Mammary epithelial cell (primary cell): ENCODE measurements at places on chromosomes 7 and 10. TPM values are rescaled to one million over a fixed set of nuclear protein-coding genes. Genes with fewer than 3 reads are reported as not detected.

Gene CCDC146
- 0.48 TPM for polyA plus RNA-seq

DNA sequence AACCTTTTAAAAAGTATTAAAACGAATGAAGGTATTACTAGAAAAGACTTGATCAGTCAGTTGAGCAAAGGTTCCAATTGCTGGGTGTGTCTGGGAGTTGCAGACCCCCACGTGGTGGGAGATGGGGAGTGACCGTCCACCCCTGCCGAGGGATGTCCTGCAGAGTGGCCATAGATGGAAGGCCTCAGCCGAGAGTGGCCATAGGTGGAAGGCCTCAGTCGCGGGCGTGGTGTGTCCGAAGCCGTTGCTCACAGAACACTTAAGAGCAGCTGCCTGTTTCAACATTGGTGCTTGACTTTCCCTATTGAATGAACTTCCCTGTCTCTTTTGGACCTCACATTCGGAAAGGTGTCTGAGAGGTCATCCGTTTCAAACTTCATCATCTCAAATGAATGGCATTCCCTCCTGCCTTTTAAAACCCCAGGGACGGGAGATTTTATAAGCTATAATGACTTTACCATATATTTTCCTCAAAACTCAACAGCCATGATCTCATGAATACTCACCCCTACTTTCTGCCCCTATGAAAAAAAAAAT, 69.4 kb downstream of the CAMK1D start:
- no peak for DNase-seq

- DNase-seq, result no peak
Observed at GRCh38 chr7:157807510-157807909, 470.7 kb downstream of the DNAJB6 start.

GRCh38 chr7:156446990-156447389, 193.6 kb upstream of the RNF32 start:
- no peak for DNase-seq

GRCh38 chr10:49222170-49222569, 34.0 kb upstream of the TMEM273 start:
- DNase-seq, result no peak

- no peak for DNase-seq
Observed at GRCh38 chr7:17067691-17068090, 185.9 kb upstream of the AGR3 start.

Gene MYL10
- polyA plus RNA-seq, result not detected

Gene GPNMB
- polyA plus RNA-seq, result 5.1 TPM

Gene PIK3AP1
- polyA plus RNA-seq, result not detected

Gene SH2D4B
- polyA plus RNA-seq, result 0.02 TPM

Gene DGKB
- polyA plus RNA-seq, result not detected

Gene TMEM229A
- polyA plus RNA-seq, result not detected

GRCh38 chr7:80312139-80312661, 177.6 kb downstream of the GNAI1 start:
- peak; percentile 78 for DNase-seq

GRCh38 chr10:79308969-79309665, 38.2 kb upstream of the PPIF start:
- DNase-seq, result no peak

GRCh38 chr10:99369551-99369950, 40.4 kb downstream of the CNNM1 start:
- no peak for DNase-seq

DNA sequence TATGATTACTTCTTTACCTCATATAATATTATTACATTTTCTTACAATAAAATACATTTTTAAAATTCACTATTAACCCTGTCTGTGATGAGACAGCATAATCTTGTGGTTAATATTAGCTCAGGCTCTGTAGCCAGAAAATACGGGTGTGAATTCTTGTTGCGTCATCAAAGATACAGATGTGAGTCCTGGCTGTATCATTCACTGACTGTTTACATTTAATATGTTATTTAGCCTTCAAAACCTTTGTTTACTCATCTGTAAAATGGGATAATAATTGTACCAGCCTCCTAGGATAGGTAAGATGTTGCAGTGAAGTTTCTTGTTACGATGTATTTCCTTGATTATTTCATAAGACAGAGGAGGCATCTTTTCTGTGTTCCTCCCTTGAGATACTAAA, 184.7 kb upstream of the PRPS1L1 start:
- no peak for DNase-seq

DNA sequence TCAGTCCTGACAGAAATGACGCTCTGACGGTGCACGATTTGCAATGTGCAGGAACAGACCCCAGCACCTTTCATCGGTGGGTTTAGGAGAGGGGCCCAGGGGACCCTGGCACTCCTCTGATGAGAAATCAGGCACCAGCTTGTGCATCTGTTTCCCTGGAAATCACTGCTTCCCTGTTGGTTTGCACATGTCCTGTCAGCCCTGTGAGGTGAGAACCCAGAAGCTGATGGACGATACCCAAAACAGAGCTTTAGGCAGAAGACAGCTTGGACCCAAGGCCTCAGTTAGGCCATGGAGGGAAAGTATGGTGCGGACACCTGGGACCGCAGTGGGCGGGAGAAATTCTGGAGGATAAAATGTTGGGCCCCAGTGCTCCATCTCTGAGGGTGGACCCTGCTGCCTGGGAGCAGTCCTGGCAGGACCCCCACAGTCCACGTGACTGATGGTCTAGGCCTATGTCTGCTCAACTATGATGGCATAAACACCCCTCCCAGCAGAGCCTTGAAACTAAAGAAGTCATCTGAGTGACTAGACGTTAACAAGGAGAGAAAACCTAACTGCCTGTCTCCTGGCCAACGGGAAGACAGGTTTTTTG, 242.8 kb downstream of the PTPRN2 start:
- no peak for DNase-seq

GRCh38 chr7:152894295-152895170, 135.0 kb downstream of the ACTR3B start:
- no peak for DNase-seq

GRCh38 chr7:106420736-106421135, 136.0 kb upstream of the NAMPT start:
- no peak for DNase-seq

GRCh38 chr7:33998476-33998875, 93.1 kb downstream of the BMPER start:
- no peak for DNase-seq

Gene KDM7A
- polyA plus RNA-seq, result 2.1 TPM

DNA sequence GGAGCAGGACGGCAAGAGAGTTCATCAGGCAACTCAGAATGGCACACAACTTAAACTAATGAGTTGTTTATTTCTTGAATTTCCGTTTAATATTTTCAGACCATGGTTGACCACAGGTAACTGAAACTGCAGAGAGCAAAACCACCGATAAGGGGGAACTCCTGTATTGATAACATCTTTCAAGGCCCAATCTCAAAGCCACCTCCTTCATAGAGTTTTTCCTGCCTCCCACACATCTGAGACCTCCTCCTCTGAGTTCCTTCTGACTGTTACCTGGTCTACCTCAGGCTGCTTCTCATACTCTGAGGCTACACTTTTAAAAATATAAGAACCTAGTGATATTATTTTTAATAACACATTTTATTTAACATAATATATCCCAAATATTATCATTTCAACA, 341.5 kb upstream of the NPVF start:
- DNase-seq, result no peak

DNA sequence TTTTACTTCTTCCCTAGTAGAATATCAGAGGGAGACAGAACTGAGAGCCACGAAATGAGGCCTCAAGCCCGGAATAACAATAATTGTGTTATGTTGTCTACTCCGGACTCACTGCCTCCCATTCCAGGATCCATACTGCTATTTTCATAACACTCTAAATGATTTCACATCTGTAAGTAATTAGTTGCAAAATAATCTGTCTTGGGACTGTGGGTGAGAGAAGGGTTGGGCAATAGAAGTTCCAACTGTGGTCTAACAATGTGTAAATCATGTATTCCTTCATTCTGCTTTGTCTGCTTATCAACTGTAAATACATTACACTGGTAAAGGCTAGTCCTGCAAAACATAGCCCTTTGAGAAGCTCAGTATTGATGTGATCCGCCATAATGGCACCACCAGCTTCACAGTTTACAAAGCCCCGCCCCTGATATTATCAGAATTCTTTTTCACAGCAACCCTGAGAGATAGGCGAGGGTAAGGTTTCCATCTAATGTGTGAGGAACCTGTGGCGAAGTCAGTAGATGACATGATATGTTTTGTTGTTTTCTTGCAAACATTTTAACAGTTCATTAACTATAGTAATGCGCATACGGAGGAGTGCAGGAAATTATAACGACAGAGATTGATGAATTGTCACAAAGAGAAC, 265.7 kb upstream of the BMPER start:
- DNase-seq, result no peak

Gene NODAL
- polyA plus RNA-seq, result 0.41 TPM

GRCh38 chr10:15715619-15716227, 4.0 kb downstream of the ITGA8 start:
- DNase-seq, result no peak

GRCh38 chr10:21587391-21587790, 53.4 kb downstream of the MLLT10 start:
- no peak for DNase-seq

Gene IDI2
- not detected for polyA plus RNA-seq

DNA sequence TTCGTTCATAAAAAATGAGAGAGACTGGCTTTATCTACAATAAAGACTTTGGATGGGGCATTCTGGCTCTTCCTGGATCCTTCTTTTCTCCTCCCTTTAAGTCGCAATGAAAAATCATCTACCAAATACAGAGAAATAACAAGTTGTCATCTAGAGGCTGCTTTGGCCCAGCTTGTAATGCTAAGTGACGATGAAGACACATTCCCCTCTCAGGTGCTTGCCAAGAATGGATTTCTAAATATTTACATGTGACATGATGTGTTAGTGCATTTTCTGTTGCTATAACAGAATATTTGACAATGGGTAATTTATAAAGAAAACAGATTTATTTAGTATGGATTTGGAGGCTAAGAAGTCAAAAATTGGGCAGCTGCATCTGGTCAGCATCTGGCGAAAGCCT, 308.6 kb upstream of the NPVF start:
- no peak for DNase-seq

DNA sequence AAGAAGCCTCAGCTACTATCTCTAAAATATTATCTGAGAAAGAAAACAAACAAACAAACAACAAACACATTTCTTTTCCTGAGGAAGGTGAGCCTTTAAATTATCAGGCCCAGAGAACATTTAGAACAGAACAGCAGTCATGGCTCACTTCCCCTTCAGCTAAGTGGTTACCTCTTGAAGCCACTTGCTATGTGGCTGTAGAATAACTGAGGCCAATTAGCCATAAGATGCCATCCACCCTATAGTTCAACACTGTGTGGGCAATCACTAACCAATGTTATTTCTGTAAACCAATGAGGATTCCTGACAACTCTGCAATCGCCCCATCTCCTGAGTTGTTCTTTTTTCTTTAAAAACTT, 3.7 kb upstream of the UPP1 start:
- no peak for DNase-seq

Gene CTTNBP2
- polyA plus RNA-seq, result 1.1 TPM

Gene BTBD16
- polyA plus RNA-seq, result 0.14 TPM

Gene HOXA13
- polyA plus RNA-seq, result not detected

- no peak for DNase-seq
Observed at GRCh38 chr7:12601302-12601869, 30.9 kb downstream of the SCIN start.

GRCh38 chr10:93062514-93063143, 2.0 kb downstream of the CYP26C1 start:
- DNase-seq, result peak; percentile 48

DNA sequence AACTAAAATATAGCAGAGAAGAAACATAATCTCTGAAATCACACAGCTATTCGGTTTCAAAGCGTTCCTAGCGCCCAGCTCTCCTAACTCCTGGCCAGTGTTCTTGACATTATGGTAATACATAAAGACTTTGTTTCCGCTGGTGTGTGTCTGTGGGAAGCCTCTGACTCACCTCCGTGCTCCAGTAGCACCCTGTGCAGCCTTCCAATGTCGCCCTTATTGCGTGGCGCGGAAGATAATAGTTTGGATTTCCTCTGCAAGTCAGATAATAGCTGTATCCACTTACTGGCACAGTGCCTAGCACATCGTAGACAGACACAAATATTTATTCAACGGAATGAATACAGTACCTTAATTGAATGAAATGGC, 570 bp downstream of the BMS1 start:
- peak; percentile 50 for DNase-seq

Gene PLCE1
- polyA plus RNA-seq, result 0.01 TPM

GRCh38 chr7:44599222-44599621, 7.2 kb upstream of the OGDH start:
- DNase-seq, result no peak

DNA sequence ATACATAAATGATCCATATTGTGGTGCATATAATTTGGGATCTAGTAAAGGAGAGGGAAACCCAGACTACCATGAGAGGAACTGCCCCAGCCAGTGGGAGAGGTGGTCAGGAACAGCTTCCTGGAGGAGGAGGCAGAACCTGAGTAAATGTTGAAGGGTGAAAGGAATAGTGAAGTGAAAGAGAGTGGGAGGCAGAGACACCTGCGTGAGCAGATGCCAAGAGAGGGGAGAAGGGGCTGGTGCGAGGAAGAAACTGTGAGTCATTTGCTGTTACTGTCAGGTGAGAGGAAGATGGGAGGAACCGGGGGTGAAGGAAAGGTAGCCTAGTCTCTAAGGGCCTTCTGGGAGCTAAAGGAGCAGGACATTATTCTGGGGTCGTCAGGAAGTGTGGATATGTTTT, 294.8 kb downstream of the GRID1 start:
- no peak for DNase-seq

- DNase-seq, result peak; percentile 99
Observed at GRCh38 chr7:134613623-134614347, 32.9 kb upstream of the BPGM start.

DNA sequence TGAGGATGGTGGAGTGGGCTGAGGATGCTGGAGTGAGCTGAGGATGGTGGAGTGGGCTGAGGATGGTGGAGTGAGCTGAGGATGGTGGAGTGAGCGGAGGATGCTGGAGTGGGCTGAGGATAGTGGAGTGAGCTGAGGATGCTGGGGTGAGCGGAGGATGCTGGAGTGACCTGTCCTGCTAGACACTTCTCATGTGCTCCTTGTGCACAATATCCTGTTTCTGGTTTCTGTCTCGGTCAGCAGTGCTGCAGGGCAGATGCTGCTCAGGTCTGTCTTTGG, 29.2 kb downstream of the ANXA8 start:
- DNase-seq, result no peak

- DNase-seq, result no peak
Observed at GRCh38 chr10:31678575-31679516, 249.8 kb downstream of the ARHGAP12 start.

Gene ELFN1
- polyA plus RNA-seq, result 0.02 TPM

Gene MRC1
- polyA plus RNA-seq, result 0.01 TPM

- DNase-seq, result no peak
Observed at GRCh38 chr7:13839063-13839462, 150.4 kb downstream of the ETV1 start.

Gene FEZF1
- polyA plus RNA-seq, result not detected

- DNase-seq, result no peak
Observed at GRCh38 chr7:129257168-129257567, 32.3 kb downstream of the AHCYL2 start.

DNA sequence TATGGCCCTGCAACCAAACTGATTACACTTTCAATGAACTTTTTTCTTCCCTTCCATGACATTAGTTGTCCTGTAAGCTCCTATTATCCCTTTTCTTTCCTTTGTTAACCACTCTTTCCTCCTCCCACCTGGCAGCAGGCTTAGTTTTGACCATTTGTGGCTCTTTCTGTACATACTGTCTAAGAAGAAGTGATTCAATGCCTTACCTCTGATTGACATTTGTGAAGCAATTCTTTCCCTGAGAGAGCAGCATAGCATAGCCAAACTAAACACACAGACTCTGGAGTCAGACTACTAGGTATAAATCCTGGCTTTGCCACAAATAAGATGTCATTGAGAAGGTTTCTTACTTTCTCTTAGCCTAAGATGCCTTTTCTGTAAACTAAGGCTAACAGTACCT, 48.9 kb downstream of the AHR start:
- no peak for DNase-seq
